ENCODE measurements at places on chromosomes 1 and 21. TPM values are rescaled to one million over a fixed set of nuclear protein-coding genes. Genes with fewer than 3 reads are reported as not detected.

PDXK gene
- 35.0 TPM for total RNA-seq

ESPN gene
- 3.7 TPM for total RNA-seq

MMP23B gene
- total RNA-seq: 2.5 TPM

LCE3E gene
- total RNA-seq: not detected

CNST gene
- total RNA-seq: 15.6 TPM

TXNDC12 gene
- 31.2 TPM for total RNA-seq
